ENCODE measurements at places on chromosomes 4 and X.

DNA sequence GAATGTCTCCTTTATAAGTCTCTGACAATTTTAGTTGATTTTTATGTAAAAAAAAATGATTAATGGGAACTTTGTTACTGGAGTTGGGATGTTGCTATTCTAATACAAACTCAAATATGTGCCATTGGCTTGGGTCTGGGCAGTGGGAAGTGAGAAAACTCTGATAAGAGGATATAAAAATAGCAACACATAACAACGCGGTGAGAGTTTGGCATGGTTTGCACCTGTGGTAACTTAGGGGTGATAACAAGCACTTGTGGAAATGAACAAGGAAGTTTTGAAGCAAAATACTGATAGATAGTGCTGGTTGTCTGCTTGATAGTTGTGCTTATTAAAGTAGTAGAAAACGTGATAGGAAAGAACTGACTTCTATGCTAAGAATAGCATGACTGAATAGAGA lies 743.3 kb upstream of the AGA start:
- DNase-seq = no peak

DNA sequence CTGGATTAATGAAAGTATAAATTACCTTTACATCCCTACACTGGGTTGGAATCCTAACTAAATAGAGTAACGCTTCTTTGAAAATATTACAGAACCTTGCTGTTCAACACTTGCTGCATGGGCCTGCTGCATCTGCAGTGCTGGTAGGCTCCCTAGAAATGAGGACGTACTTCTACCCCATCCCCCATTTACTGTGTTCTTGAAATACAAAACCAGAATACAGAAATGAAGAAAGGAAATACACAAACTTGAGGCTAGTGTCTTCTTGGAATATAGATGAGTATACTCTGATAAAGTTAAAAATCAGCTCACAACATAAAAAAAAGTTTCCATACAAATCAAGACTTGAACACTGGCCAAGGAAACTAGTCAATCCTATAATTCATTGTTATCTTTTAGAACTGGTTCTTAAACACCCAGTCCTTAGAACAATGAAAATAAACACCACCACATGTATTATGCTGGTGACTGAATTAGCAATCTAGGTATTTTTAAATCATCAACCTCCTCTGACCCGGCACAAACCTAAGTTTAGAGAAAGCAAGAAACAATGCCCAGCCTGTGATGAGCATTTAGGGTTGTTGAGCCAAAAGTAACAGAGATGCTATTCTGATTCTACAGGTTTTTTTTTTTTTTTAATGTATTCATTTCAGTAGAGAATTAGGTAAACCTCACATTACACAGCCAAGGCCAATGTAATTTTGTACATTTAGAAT lies 49.7 kb downstream of the ATP8A1 start:
- DNase-seq = no peak

- peak; percentile 54 for DNase-seq
Observed at GRCh38 chrX:54358424-54359211, 772 bp upstream of the WNK3 start.

- no peak for DNase-seq
Observed at GRCh38 chrX:133068461-133068860, 28.4 kb downstream of the USP26 start.

Measured in iPS DF 6.9 (cell line).